ENCODE measurements at places on chromosomes 1 and 21.

- no peak overlapping the region for H3K4me3 ChIP-seq
- H3K27ac ChIP-seq: no peak overlapping the region
- no peak for DNase-seq
- H3K36me3 ChIP-seq: no peaks in the 10 kb centered on the region
- H3K27me3 ChIP-seq: no peaks in the 10 kb centered on the region
- no peaks in the 10 kb centered on the region for H3K4me1 ChIP-seq
Observed at GRCh38 chr1:238677567-238677966, 708.8 kb upstream of the CHRM3 start.

- DNase-seq: no peak
- no peak overlapping the region for H3K27ac ChIP-seq
- H3K4me1 ChIP-seq: no peaks in the 10 kb centered on the region
Observed at GRCh38 chr1:15994590-15995351, 9.3 kb upstream of the SRARP start.

- H3K4me3 ChIP-seq: peak overlapping the region; percentile 83
- H3K27me3 ChIP-seq: peaks cover 61% of the 10 kb centered on the region
- peaks cover 16% of the 10 kb centered on the region for H3K4me1 ChIP-seq
- no peaks in the 10 kb centered on the region for H3K36me3 ChIP-seq
Observed at GRCh38 chr1:153680120-153680403, 1.6 kb downstream of the NPR1 start.

DNA sequence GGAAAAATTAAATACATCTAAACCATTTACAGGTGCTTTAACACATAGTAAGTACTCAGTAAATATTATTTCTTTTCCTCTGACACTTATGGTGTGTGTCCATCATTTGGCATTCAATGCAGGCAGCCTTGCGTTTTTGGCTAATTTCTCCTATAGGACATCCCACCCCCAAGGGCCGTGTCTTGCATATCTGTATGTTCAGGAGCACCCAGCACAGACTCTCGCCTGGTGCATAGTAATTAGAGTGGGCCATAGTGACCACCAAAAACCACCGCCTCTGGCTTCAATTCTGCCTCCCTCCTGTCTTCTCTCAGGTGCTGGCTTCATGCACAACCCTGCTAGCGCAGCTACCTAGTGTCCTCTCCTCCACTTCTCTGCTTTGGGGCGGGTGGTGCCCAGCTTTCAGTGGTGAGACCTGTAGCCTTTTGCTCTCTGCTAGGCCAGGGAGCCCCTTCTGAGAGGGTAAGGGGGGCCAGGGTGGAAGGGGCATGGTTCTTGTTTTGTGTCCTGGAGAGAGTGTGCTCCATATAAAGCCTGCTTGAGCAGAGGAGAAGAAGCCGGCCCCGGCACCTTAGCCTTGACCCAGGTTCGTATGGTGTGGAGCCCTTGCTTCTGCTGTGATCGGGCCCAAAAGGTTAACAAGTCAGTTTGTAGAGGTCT, 33.4 kb downstream of the BATF3 start:
- H3K27ac ChIP-seq: no peak overlapping the region
- DNase-seq: peak; percentile 56

DNA sequence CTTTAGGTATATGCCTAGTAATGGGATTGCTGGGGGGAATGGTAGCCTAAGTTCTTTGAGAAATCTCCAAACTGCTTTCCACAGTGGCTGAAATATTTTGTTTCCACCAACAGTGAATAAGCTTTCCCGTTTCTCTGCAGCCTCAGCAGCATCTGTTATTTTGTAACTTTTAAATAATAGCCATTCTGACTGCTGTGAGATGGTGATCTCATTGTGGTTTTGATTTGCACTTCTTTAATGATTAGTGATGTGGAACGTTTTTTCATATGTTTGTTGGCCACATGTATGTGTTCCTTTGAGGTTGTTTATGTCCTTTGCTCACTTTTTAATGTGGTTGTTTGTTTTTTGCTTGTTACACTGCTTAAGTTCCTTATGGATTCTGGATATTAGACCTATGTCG, 237.4 kb downstream of the CENPF start:
- H3K36me3 ChIP-seq: no peaks in the 10 kb centered on the region
- no peaks in the 10 kb centered on the region for H3K4me1 ChIP-seq
- H3K27ac ChIP-seq: no peak overlapping the region
- no peak overlapping the region for H3K4me3 ChIP-seq

DNA sequence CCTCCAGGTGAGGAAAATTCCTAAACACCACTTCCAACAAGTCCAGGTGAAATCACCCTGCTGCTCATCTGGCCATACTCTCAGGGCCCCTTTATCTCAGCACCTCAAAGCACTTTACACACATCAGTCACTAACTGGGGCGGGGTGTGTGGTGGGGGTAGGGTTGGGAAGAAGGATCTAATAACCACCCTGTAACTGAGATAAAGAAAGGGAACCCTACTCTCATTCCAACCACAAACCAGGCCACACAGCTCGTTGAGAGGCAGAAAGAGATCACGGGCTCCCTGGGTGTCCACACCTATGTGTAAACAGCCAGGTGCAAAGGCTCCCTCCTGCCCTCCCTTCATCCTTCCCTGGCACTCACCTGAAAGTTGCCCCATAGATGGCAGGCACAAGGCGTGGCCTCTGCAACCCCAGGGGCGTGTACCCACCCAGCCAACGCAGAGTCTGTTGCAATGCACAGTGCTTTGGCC, 20.4 kb downstream of the GPR161 start:
- no peak for DNase-seq
- peaks cover 36% of the 10 kb centered on the region for H3K36me3 ChIP-seq
- H3K27ac ChIP-seq: no peak overlapping the region

DNA sequence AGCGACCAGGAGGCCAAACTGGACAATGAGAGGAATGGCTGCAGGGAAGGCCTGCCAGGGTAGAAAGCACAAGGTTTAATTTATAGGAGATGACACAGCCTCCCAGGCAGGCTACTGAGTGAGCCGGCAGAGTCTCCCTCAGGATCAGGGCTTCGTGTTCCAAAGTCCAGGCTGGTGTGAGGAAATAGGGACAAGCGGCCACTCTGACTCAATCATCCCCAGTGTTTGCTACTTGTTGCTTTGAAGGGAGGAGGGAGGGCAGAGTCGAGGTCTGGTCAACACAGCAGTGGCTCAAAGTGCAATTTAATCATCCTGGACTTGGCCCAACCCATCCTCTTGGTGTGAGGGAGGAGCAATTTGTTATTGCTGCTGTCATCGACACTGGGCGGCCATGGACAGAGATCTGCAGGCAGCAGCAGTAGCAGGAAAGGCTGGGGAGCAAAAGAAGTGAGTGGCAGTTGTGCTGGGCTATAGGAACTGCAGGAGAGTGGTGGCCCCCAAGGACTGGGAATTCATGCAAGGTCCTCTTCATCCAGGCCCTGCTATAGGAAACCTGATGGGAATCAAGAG, 27.5 kb downstream of the TBX15 start:
- peaks cover 19% of the 10 kb centered on the region for H3K27me3 ChIP-seq
- H3K4me3 ChIP-seq: no peak overlapping the region
- H3K4me1 ChIP-seq: peaks cover 13% of the 10 kb centered on the region

GRCh38 chr21:14995226-14995625, 69.6 kb downstream of the NRIP1 start:
- DNase-seq: no peak
- no peak overlapping the region for H3K4me3 ChIP-seq
- H3K36me3 ChIP-seq: peaks cover 52% of the 10 kb centered on the region
- peaks cover 14% of the 10 kb centered on the region for H3K4me1 ChIP-seq
- H3K27me3 ChIP-seq: no peaks in the 10 kb centered on the region

DNA sequence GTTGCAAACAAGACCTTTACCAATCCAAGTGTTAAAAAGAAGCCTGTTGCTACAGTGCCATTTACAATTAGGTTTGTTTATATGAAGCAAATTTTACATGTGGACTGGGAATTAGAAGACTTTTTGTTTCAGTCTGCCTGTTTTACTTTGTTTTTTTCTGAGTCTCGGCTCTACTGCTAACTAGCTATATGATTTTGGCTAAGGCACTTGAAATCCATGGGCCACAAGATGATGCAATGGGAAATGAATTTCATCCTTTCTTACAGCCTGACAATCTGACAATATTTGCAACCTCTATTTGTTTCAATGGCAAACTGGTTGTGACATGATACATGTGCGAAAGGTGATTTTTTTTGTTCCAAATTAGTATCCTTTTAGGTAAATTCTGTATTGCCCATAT, 3.7 kb upstream of the PEX11B start:
- DNase-seq: no peak
- H3K27ac ChIP-seq: no peak overlapping the region
- peaks cover 29% of the 10 kb centered on the region for H3K4me1 ChIP-seq
- H3K27me3 ChIP-seq: no peaks in the 10 kb centered on the region
- H3K4me3 ChIP-seq: no peak overlapping the region
- peaks cover 6% of the 10 kb centered on the region for H3K36me3 ChIP-seq

- no peaks in the 10 kb centered on the region for H3K27me3 ChIP-seq
- no peak overlapping the region for H3K27ac ChIP-seq
Observed at GRCh38 chr1:41874151-41874719, 44.5 kb downstream of the HIVEP3 start.

DNA sequence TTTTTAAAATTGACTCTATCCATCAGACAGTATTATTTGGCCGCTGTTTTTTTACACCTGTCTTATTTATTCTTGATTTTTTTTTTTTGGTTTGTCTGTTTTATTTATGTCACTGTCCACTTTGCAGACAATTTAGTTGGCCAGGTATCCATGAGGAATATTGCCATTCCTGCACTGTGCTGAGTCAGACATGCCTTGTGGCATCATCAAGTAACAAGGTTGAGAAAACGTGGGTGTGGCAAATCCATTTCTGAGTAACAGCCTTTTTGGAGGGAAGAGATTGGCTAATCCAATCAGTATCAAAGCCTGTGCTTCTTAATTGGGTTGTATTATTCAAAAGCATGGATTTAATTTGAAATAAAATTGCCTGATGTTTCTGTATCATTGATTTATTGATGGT, 463.1 kb downstream of the USP25 start:
- no peaks in the 10 kb centered on the region for H3K27me3 ChIP-seq
- peak overlapping the region; percentile 31 for H3K4me3 ChIP-seq
- DNase-seq: no peak
- peak overlapping the region; percentile 42 for H3K27ac ChIP-seq
- H3K4me1 ChIP-seq: peaks cover 36% of the 10 kb centered on the region

DNA sequence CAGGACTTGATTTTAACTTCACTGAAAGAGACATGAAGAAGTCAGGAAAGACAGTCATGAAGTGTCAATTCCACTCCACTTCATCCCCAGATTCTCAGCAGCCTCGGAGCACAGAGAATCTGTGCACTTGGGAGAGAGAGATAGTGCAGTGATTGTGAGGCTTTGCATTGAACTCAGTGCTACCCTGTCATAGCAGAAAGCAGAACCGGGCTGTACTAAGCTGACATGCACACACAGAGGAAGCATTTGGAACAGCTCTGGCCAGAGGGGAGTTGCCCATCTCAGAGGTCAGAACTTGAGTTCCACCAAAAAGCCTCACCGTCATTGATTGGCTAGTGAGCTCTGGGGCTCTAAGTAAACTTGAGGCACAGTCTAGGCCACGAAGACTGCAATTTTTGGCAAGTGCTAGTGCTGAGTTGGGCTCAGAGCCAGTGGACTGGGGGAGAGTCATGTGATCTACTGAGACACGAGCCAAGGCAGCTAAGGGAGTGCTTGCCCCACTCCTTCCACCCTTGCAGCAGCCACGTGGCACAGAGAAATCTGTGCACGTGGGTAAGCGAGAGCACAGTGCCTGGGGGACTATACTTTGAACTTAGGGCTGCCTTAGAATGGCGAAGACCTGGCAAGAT, 810.2 kb upstream of the ADAMTS5 start:
- no peak overlapping the region for H3K27ac ChIP-seq
- no peaks in the 10 kb centered on the region for H3K4me1 ChIP-seq
- DNase-seq: no peak
- no peaks in the 10 kb centered on the region for H3K36me3 ChIP-seq
- H3K4me3 ChIP-seq: no peak overlapping the region
- no peaks in the 10 kb centered on the region for H3K27me3 ChIP-seq

- H3K36me3 ChIP-seq: peaks cover 18% of the 10 kb centered on the region
- DNase-seq: no peak
- H3K4me3 ChIP-seq: peak overlapping the region; percentile 24
- peaks cover 45% of the 10 kb centered on the region for H3K4me1 ChIP-seq
- no peaks in the 10 kb centered on the region for H3K27me3 ChIP-seq
Observed at GRCh38 chr1:91777630-91778300, 108.2 kb downstream of the TGFBR3 start.

Data from type B pancreatic cell (in vitro differentiated cells).